Activated CD4-positive, alpha-beta T cell treated with anti-CD3 and anti-CD28 coated beads, Interleukin-2, Interleukin-4, amounts not matched to agents 100 ng/mL and 50 ng/mL, durations not matched to agents 16 hours and 8 hours (primary cell): ENCODE measurements at places on chromosomes 5 and 9.

- no peak for DNase-seq
Measured at GRCh38 chr9:12920437-12920836, 145.6 kb downstream of the LURAP1L start.

- DNase-seq: peak; percentile 22
Measured at GRCh38 chr5:56984445-56984844, 32.5 kb upstream of the MIER3 start.

DNA sequence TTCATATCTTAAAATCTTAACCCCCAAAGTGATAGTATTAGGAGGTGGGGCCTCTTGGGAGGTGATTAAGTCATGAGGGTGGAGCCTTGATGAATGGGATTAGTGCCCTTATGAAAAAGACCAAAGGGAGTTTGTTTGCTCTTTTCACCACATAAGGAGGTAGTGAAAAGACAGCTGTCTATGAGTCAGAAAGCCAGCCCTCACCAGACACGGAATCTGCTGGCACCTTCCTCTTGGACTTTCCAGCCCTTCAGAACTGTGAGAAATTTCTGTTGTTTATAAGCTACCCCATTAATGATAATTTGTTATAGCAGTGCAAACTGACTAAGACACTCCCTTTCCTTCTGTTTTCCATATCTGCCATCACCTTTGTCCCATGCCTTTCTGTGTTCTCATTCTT is 20.8 kb downstream of the IFNB1 start:
- no peak for DNase-seq

DNA sequence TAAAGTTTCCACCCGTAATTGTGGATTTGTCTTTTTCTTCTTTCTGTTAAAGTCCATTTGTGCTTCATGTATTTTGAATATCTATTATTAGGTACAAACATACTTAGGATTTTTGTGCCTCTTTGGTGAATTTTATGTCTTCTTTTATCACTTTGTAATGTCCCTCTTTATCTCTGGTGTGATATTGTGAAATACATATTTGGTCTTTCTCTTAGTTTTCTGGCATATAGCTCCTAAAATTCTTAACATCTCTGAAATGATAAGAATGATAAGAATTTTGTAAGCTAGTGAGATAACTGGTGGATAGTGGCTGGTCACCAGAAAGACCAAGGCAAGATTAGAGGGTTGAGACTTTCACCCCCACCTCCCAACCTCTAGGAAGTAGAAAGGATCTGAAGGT is 111.1 kb downstream of the KCTD16 start:
- DNase-seq: no peak

- no peak for DNase-seq
Measured at GRCh38 chr5:179680780-179681401, at the start of gene CBY3. Gene CBY3 (minus strand): TSS chr5:179681034. CDS start chr5:179680918, 116 bp downstream.

GRCh38 chr5:141934099-141934844 is 10.6 kb downstream of the DELE1 start:
- DNase-seq: no peak

- no peak for DNase-seq
Measured at GRCh38 chr5:163534492-163535094, 29.2 kb downstream of the MAT2B start.
